ENCODE measurements at places on chromosomes 4 and X.
A peak's percentile ranks its signal among the peaks of the same experiment; 100 is the strongest.

GRCh38 chr4:159757499-159757898, 654.6 kb downstream of the RAPGEF2 start:
- DNase-seq: no peak

DNA sequence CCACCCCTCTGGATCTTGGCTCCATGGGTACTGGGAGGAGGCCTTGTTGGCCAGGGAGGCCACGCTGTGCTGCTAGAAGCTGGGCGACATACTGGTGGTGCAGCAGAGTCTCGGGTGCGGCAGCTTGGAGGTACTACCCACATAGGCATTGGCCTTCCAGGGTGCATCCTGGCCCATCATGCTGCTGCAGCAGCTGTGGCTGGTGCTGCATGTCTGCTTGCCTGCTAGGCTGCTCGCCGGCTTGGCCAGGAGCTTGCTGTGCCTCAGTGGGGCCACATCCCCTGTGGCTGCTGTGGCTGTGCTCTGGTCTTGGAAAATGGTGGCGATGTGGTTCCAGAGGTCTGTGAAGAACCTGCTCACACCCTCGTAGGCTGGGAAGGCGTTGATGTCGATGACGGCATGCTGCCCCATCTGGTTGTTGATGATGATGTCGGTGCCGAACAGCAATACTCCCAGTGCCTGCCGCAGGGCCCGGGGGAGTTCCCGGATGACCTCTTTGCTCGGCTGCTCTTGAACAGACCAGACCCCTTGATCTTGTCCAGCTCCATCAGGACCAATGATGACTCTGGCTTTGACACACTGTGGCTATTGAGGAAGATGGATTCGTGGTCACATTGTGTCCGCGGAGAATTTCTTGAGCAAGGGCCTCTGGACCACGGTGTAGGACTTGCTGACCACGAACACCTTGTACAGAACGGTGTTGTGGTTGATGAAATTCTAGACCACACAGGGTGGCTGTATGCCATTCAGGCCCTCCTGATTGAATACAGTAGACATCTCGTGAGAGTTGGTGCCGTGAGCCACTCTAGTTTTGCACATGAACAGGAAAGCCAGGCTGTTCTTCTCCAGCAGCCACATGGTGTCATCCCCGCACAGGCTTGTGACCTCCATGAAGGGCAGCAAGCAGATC, 11.8 kb downstream of the RBM10 start:
- no peak for DNase-seq

- DNase-seq: peak; percentile 39
These were observed at the start of gene TSPAN6 for GRCh38 chrX:100636321-100636991. TSPAN6 (minus strand) TSS chrX:100636806; CDS start chrX:100636694, 112 bp downstream.

DNA sequence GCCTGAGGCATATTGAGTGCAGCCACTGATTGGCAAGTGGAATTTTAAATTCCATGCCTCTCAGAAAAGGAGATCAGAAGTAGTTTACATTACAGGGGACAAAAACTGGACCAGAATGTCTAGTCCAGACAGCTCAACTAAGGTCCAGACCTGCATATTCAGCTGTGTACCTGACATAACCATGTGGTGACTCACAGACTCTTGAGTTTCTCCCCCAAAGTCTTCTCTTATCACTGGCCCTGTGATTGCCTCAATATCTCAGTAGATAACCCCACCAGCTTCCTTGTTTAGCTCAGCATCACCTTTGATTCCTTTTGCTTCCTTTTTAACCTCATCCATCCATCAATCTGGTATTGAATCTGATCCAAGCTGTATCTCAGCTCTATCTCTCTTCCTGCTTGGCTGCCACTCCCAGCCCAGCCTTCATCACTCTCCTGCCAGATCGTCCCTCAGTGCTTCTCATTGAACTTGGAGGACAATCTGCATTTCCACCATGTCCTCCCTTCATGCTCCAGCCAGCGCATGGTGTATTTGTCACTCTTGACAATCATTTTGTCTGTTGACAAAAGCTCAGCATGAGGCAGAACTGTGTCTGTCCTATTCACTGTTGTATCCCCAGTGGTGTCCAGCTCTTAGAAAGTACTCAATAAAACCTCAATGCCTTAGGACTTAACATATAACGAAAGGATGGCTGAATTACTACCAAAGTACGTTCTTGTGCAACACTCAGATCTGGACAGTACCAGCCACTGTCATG, 27.8 kb upstream of the SLC2A9 start:
- no peak for DNase-seq

DNA sequence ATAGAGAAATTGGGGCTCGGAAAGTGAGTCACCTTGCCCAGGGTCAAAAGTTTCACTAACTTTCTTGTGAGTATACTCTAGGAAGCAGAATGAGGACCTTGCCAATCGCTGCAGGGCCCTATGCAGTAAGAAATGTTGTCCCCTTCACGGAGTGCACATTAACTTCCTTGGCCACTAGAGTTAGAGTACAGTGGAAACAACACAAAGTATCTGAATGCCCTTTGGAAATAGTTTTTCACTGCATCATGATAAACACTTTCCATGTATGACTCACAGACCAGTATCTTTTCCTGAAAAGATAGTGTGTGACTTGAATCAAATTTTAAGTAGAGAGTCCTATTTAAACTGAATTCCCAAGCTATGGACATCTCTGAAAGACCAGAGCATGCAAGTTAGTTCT, 45.5 kb upstream of the STK26 start:
- no peak for DNase-seq

GRCh38 chr4:1058198-1058996, 47.0 kb downstream of the FGFRL1 start:
- no peak for DNase-seq

DNA sequence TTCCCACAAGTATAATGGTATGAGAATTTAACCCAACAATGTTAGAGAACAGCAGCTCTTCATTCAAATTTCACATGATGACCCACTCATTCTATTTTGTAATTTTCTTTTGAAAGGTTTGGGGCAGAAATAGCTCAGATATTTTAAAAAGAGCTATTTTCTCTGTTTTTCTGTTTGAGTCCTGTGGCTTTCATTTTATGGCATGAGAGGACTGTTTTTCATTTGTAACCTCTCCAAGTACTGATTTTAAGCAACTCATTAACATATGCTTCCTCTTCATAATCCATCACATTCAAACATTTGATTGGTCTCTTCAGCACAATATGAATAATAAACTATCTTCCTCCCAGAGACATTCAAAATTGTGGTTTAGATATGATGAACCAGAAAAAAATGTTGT, 129.0 kb upstream of the TEX13A start:
- DNase-seq: no peak

GRCh38 chrX:110003167-110004156, 548 bp downstream of the TMEM164 start:
- DNase-seq: no peak

DNA sequence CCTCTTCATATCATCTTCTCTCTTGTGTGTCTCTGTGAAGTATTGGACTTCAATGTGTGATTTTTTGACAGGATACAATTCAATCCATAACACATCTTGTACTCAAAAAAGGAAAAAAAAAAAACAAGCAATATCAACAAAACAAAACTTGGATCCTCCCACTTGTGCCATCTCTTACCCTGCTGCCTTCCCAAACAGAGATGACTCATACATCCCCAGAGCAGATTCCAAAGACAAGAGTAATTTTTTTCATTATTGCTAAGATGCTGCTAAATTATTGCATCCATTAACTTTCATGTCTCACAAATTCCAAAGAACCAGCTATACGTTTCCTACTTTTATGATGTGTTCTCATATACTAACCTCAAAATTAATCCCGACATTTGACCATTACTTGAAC, 479.2 kb downstream of the GBA3 start:
- DNase-seq: no peak

- DNase-seq: no peak
These were observed 5.4 kb downstream of the TSPAN5 start for GRCh38 chr4:98652996-98653395.

DNA sequence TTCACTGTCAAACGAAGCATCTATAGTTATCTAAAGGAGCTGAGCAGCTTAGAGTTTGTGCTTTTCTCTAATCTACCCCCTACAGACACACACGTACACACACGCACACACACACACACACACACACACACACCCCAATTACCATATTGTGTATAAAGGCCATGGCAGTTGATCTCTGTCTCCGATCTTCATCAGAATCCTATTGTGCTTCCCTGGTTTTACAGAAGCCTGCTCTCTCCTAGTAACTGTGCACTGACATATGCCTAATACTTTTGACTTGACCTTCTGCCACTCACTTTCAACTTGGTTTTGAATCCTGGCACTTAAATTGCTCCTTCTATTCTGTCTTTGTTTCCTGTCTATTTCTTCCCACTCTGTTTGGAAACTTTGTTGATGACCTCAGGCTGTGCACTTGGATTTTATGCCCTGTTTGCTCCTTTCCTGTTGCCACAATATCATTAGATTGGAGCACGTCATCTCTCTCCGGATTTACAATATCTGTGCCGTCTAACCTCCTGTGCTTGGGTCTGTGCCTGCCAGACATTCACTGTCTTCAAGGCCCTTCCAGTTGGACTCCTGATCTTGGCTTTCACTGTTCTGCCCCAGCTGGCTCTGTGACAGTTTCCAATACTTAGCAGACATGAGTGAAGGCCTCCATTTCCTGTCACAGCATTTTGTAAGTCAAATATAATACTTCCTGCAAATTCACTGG, 928.1 kb downstream of the FAT4 start:
- DNase-seq: no peak
